Activated T-cell treated with anti-CD3 and anti-CD28 coated beads for 48 hours (primary cell): ENCODE measurements at places on chromosomes 2 and 18.

DNA sequence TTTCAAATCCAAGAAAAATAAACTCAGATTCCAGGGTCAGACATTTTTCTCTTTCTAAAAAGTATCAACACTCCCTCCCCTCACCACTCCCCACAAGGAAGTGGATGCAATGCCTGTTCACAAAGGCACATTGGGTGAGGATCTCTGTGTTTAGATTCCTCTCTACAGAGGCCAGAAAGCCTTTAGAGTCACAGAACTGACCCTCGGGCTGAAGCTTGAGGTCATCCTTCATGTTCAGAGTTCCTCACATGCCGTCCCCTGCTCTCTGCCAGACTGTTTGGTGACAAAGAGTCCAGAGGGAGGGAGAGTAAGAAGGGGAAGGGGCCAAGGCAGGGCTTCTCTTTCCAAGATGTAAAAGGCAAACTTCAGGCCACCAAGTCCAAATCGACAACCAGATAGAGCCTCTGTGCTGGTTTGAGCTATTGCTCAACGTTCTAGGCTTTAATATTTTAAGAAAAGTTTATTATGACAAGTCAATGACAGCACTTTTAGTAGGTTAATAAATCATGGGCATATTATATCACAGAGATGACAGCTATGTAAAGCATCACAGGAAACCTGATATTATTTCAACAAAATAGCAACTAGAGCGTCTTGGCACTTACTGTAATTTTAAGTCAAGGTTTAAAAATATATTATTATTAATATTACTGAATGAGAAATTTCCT is 269.4 kb downstream of the ETAA1 start:
- no peak for DNase-seq

DNA sequence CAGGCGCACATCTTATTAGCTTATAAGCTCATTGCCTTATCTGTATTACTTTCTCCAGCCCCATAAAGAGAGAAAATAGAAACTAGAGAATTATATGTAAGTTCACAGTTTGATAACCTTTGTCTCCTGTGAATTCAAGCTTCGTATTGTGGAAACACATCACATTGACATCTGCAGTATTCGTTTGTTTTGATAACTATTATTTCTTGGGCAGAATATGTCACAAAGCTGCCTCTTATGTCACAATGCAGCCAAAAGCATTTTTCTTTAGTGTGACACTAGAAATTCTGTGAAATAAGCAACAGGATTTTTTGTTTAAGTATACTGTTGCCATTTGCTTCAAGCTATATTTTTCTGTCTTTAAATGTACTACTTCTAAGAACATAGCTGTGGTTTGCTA is 221.5 kb downstream of the DOK6 start:
- no peak for DNase-seq

GRCh38 chr2:75915851-75916634 is 205.3 kb upstream of the GCFC2 start:
- no peak for DNase-seq

DNA sequence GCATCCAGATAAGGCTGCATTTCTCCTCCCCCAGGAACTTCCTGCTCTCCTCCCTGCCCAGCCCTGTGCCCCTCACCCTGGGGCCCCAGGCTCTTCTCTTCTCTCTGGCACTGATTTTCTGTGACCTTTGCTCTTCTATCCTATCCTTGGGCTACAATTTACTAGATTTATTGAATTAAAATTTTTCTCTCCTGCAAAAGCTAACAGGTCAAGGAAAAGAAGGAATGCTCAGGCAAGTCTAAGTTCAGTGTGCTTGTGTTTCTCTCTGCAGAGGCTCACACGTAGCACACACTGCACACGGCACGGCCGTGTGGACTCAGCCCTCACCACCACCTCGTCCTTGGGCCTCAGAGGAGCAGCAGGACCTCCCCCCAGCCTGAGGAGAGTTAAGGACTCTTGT is 94.2 kb upstream of the SNTG2 start:
- DNase-seq = no peak

- no peak for DNase-seq
Measured at GRCh38 chr18:22563164-22563583, 145.5 kb upstream of the CTAGE1 start.

GRCh38 chr18:29104671-29105070 is 927.7 kb upstream of the CDH2 start:
- DNase-seq = no peak
